Stimulated activated CD4-positive, alpha-beta T cell treated with anti-CD3 and anti-CD28 coated beads, Interleukin-1b, Interleukin-23, amount 100 ng/mL, for 1 hour (primary cell): ENCODE measurements at places on chromosomes 3 and 15.

GRCh38 chr15:75307778-75308390 is 25.2 kb downstream of the GOLGA6D start:
- no peak for DNase-seq

DNA sequence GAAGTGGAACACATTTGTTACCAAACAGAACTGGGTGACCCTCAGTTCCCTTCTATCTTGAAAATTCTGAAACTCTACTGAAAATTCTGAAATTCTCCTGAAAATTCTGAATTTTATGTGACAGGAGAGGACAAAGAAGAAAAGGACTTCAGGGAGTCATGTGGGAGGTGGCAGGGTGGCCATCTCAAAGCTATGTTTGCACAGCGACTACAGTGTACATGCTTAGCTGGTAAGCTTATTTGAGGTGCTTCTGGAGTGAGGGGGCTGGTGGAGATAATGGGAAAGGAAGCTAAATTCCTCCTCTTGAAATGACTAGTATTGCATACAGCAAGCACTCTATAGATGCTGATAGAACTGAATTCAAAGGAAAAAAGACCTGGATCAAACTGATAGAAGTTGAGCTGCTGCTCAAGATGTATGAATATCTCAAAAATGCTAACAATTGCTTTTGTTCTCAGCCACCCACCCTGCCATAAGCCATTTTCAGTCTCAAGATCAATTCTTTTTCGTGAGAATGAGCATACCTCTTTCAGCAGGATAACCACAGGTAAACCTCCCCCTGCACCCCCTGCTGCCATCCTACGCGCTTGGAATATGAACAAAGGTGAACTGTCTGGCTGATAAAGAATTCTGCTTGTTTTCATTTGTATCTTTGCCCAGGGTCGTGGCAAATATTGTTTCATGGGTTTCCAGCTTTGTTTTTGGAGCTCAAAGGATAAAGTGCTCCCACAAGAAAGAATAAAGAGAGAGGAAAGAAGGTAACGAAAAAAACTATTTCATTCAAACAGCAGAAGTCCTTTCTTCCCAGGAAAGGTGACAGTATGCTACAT is 16.6 kb upstream of the ARHGEF3 start:
- no peak for DNase-seq

- DNase-seq = no peak
Observed at GRCh38 chr3:47283591-47284364, 1.0 kb downstream of the KLHL18 start.

DNA sequence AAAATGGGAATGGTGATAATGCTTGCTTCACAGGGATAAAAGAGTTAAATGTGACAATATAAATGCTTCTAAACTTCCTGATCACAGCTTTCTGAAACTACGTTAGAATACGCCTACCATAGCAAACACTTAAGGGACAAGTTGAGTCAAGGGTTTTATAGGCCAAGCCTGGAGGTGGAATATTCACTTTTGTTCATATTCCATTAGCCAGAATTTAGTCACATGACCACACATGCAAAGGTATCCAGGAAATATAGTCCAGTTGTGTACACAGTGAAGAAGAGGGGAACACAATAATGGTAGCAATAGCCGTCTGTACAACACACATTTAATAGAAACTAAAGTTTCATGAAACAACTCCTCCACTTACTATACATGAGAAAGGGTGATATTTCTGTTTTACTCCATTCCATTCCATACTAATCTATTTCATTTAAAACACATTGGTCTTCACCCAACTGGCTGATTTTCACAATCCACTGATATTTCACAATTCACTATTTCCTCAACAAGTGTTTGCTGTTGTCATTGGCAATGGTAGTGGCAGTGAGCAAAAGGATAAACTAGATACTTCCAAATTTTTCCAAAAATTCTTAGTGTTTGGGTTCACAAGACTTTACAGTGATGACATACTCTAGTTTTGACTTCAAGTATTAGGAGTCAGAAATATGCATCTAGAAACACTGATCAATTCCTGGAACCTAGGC is 270.9 kb downstream of the ERC2 start:
- no peak for DNase-seq

DNA sequence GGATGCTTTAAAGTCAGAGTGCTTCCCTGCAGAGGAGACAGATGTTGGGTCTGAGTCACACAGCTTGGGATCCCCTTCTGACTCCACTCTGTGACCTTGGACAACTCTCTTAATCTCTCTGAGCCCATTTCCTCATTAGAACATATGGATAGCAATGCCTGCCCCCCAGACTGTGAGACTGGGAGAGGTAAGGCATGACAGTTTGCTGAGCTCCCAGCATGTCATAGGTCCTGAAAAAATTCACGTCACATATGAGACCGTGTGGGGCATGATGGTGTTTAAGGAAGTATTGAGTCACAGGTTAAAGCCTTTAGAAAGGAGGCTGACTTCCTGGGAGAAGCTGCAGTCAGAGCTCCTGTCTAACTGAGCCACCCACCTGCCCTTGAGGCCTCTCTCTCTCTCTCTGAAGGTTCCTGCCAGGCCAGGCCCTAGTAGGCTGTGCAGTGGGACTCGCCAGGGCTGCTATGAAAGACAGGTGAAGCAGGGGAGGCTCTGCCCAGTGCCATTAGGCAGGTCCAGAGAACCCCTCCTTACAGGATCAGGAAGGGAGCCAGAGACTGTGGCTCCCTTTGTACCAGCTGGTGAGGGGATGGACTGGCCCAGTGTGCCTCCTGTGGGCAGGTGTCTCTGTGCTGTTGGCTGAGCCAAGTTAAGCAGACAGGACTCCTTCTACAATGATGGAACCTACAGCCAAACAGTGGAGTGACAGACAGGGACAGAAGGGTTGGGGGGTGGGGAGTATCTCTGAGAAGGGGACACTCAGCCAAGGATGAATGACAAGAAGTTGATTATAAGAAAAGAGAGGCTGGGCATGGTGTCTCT is 19.5 kb upstream of the DOCK3 start:
- no peak for DNase-seq

- DNase-seq = no peak
Observed at GRCh38 chr3:137948400-137949072, 61.4 kb upstream of the CLDN18 start.
